ENCODE measurements at places on chromosomes 16 and 17.
A peak's percentile ranks its signal among the peaks of the same experiment; 100 is the strongest.

- no peak for DNase-seq
These were observed 2.3 kb upstream of the RPH3AL start for GRCh38 chr17:354651-355556.

GRCh38 chr17:68567035-68567434 lies 34.1 kb downstream of the FAM20A start:
- DNase-seq: peak; percentile 14

GRCh38 chr17:5958850-5959249 lies 111.3 kb upstream of the WSCD1 start:
- DNase-seq: no peak

DNA sequence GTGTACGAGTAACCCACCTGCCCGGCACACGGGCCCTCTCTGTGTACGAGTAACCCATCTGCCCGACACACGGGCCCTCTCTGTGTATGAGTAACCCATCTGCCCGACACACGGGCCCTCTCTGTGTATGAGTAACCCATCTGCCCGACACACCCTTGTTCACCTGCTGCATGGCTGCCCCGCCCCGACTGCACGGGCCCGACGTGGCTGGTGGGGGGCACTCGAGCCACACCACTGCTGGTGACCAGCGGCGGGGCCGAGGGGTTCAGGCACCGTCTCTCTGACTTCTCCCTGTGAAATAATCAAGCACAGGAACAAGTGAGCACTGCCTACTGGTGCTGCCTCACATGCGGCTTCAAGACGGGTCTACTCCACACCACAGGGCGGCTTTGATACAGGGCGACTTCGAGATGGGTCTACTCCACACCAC lies 22.1 kb downstream of the MAP1LC3B start:
- DNase-seq: no peak

DNA sequence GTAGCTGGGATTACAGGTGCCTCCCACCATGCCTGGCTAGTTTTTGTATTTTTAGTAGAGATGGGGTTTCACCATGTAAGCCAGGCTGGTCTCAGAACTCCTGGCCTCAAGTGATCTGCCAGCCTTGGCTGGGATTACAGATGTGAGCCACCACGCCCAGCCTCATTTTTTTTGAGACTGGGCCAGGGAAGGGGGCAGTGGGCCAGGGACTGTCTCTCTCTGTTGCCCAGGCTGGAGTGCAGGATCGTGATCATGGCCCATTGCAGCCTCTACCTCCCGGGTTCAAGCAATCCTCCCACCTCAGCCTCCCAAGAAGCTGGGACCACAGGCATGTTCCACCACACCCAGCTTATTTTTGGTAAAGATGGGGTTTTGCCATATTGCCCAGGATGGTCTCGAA lies 16.0 kb downstream of the RSL1D1 start:
- DNase-seq: no peak

GRCh38 chr17:64571746-64572145 lies 65.0 kb downstream of the CEP95 start:
- DNase-seq: peak; percentile 48

- no peak for DNase-seq
These were observed 46.3 kb downstream of the RMI2 start for GRCh38 chr16:11391576-11391975.

GRCh38 chr17:45319239-45319703 lies 2.5 kb upstream of the MAP3K14 start:
- no peak for DNase-seq

DNA sequence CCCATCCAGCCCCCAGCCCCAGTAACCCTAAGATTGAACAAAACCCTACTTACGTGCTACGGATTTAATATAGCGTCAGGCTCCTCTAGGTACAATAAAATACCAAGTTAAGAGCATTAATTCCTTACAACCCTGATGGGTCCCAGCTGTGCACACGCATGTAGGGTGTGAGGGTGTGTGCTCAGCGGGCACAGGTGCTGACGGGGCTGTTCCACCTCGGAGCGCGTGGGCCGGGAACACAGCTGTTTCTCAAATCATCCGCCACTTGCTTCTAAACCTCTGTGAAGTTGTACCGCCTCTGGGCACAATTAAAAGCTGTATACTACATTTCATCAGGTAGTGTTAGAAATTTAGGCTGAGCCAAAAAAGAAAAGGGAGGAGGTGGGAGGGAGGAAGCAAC lies 478.6 kb downstream of the MAF start:
- no peak for DNase-seq

- no peak for DNase-seq
These were observed 17.9 kb downstream of the SEC14L5 start for GRCh38 chr16:4976079-4976478.

DNA sequence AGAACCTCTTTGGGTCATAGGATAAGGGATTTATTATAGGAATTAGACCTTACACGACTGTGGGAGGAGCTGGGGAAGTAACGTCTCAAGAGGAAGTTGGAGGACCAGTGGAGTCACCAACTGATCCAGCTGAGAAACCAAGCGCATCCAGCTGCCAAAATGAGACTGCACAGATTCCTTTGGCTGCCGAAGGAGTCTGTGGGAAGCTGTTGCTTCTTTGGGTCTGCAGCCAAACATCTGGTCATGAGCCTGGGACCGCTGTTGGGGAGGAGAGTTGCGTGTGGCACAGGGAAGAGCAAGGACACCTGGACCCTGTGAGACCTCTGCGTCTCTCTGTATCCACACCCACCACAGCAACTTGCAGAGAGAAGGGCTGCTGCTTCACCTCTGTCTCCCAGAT lies 2.4 kb upstream of the NACA2 start:
- peak; percentile 38 for DNase-seq

GRCh38 chr17:42276609-42277341 lies 584 bp upstream of the STAT5B start:
- DNase-seq: peak; percentile 73

- no peak for DNase-seq
These were observed 10.3 kb downstream of the ATXN1L start for GRCh38 chr16:71855937-71856662.

- no peak for DNase-seq
These were observed at the start of gene ADAMTS18 for GRCh38 chr16:77434530-77435271. Gene ADAMTS18, minus strand, starts transcription at chr16:77435034. Its CDS starts 339 bp downstream, at chr16:77434695.

- DNase-seq: peak; percentile 58
These were observed 34.1 kb downstream of the HIC1 start for GRCh38 chr17:2089021-2089422.

GRCh38 chr16:85555719-85556455 lies 57.2 kb upstream of the GSE1 start:
- DNase-seq: peak; percentile 57

DNA sequence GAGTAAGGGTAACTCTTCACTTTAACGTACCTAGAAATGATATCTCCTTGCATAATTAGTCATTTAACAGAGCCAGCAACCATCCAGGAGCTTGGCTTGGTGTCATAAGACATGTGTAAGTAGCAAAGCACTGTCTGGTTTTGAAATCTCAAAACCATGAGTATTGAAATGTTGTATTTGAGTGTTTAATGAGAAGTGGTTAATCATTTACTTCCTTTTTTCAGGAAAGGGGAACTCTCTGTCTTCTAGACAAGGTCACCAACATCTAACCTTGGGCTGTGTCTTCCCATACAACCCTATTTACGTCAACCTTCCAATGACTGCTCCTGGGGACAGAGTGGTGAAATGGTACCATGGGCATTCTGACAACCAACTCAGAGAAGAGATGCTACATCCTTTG lies 27.1 kb downstream of the PMP22 start:
- no peak for DNase-seq

- peak; percentile 22 for DNase-seq
These were observed 25.9 kb downstream of the MYH3 start for GRCh38 chr17:10631048-10631700.

GRCh38 chr16:24046442-24046841 lies 209.7 kb upstream of the CACNG3 start:
- no peak for DNase-seq

DNA sequence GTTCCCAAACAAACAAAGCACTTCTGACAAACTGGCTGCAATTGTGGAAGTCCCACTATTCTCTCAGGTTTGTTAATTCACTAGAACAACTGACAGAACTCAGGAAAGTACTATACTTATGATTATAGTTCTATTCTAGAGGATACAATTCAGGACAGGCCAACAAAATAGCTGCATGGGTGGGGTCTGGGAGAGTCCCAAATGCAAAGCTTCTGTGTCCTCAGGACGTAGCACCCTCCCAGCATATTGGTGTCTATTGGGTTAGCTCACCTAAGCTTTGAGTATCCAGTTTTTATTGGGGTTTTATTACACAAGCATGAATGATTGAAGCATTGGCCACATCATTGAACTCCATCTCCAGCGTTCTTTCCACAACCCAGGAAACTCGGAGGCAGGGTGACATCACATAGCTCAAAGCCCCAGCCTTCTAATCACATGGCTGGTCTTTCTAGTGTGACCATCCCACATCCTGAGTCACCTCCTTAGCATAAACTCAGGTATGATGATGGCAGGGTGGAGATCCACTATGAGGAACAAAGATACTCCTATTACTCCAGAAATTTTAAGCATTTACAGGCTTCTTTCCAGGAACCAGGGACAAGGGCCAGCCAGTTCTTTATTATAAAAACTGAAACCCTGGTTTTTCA lies 43.9 kb upstream of the CCNF start:
- no peak for DNase-seq

- no peak for DNase-seq
These were observed 22.5 kb downstream of the MPHOSPH6 start for GRCh38 chr16:82147546-82147945.

GRCh38 chr17:8376271-8377067 lies at the start of gene KRABD2:
Gene KRABD2, minus strand, starts transcription at chr17:8376704.
- peak; percentile 86 for DNase-seq

DNA sequence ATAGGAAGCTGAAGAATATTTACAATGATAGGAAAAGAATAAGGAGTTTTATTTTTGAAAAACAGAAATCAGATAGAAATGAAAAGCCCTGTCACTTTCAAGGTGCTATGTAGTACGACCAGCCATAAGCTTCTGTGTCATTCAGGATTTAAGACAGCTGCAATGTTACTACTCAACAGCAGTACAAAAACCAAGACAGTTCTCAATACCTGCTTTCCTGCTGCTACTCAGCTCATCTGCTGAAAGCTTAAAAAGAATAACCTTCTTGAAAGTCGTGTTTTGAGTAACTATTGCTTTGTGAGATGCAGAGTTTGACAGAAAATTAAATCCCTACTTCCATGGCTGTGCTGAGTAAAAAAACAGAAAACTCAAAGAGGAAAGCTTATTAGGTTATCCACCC lies 8.7 kb downstream of the GRB2 start:
- no peak for DNase-seq

- DNase-seq: no peak
These were observed 5.4 kb downstream of the PIEZO1 start for GRCh38 chr16:88779406-88780141.

- DNase-seq: no peak
These were observed 6.9 kb upstream of the WDR59 start for GRCh38 chr16:74991593-74992403.

DNA sequence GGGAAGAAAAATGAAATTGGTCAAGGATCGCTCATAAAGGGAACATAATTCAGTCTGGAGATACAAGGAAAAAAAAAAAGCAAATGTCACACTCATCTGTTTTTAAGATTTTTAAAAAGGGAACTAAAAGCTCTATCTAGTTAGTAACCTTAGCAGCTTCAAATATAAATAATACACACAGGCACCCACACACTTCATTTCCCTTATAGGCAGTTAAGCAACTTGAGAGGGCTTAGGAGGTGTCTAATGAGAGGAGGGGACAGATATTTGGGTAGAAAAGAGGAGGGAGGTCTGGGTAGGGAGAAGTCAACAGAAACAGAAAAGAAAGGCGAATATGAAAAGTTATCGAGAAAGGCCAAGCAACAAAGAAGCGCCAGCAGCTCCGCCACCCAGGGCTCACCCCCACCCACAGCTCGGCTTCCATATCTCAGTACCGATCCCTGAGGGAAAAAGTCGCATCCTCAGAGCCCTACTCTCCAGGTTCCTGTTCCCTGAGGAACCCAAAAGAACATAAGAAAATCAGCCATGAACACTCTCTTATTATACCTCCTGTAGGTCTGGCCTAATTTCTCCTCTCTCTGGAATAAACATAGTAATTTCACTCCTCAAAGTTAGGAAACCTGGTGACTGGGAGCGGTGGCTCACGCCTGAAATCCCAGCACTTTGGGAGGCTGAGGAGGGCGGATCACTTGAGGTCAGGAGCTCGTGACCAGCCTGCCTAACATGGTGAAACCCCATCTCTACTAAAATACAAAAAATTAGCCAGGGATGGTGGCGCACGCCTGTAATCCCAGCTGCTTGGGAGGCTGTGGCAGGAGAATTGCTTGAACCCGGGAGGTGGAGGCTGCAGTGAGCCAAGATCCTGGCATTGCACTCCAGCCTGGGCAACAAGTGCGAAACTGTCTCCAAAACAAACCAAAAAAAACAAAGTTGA lies 69.6 kb upstream of the RCVRN start:
- no peak for DNase-seq

DNA sequence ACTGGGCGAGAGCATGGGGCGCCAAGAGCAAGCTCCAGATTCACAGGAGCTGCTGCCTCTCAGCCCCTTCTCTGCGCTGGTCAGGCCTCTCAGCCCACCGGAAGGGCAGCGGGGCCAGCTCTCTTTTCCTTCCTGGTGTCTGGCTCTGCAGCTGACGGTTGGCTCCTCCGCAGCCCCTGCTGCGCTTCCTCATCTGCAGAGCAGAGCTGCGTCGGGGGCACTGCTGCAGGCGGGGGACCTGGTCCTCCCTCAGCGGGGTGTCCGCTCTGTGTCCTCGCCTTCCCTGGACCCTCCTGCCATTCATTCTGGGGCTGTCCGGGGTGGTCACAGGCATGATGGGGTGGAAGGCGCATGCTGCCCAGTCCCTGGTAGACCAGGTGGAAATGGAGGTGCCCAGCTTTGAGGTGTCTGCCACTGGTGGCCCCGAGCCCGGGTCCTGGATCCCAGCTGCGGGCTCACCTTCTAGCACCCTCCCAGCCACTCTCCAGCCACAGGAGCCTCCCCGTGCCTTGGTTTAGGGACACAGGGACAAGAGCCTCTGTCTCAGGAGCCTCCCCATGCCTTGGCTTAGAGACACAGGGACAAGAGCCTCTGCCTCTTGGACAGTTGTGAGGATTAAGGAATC lies 84.8 kb downstream of the IRF8 start:
- no peak for DNase-seq

DNA sequence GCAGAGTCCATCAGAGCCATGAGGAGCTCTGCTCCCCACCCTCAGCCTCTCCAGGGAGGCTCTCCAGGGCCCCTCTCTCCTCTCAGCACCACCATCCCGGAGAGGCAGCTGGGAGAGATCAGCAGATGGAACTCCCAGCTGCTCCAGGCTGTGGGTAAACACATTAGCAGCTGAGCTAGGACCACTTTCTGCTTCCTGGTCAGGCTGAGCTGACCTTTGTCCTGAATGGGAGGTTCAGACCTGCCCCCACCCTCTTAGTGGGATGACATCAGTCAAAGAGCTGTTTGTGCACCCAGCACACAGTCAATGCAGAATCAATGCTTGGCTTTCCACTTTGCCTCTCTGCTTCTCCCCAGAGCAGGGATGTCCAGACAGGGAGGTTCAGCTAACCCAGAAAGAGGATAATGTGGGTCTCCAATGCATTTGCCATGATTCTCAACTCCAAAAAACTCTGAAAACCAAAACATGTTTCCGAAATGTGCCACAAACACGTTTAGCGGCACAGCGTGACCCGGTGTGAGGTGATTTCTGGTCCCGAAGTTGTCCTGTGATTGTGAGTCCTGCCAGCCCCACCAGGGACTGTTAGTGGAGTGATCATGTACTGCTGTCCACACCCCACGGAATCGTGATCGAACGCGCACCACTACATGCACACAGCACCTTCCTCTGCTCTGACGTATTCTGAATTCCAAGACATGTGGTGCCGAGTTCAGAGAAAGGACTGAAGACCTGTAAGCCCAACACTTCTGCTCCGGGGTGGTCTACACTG lies 6.7 kb downstream of the GPR142 start:
- no peak for DNase-seq

- DNase-seq: no peak
These were observed 1002.3 kb upstream of the CDH8 start for GRCh38 chr16:63038397-63039106.

GRCh38 chr16:77541165-77541564 lies 106.3 kb upstream of the ADAMTS18 start:
- DNase-seq: no peak
